ENCODE measurements at places on chromosomes 2 and 18. TPM values are rescaled to one million over a fixed set of nuclear protein-coding genes. Genes with fewer than 3 reads are reported as not detected.

Gene UCN
- 2.2 TPM for total RNA-seq

DNA sequence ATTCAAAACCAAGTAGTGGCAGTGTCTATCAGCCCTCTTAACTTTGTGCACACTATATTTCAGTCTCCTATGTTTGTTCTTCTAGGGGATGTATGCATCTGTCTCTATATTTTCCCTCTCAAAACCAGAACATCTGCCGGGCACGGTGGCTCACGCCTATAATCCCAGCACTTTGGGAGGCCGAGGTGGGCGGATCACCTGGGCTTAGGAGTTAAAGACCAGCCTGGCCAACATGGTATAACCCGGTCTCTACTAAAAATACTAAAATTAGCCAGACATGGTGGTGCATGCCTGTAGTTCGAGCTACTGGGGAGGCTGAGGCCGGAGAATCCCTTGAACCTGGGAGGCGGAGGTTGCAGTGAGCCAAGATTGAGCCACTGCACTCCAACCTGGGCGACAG lies 9.9 kb upstream of the GAREM2 start:
- no peak for DNase-seq

Gene VWC2L
- total RNA-seq: under 0.01 TPM

GRCh38 chr2:6186332-6187151 lies 494.4 kb downstream of the SOX11 start:
- no peak for DNase-seq

GRCh38 chr2:173957517-173957916 lies 7.7 kb downstream of the SP3 start:
- no peak for DNase-seq

- DNase-seq: no peak
Observed at GRCh38 chr2:238305092-238305862, 15.0 kb upstream of the TRAF3IP1 start.

DNA sequence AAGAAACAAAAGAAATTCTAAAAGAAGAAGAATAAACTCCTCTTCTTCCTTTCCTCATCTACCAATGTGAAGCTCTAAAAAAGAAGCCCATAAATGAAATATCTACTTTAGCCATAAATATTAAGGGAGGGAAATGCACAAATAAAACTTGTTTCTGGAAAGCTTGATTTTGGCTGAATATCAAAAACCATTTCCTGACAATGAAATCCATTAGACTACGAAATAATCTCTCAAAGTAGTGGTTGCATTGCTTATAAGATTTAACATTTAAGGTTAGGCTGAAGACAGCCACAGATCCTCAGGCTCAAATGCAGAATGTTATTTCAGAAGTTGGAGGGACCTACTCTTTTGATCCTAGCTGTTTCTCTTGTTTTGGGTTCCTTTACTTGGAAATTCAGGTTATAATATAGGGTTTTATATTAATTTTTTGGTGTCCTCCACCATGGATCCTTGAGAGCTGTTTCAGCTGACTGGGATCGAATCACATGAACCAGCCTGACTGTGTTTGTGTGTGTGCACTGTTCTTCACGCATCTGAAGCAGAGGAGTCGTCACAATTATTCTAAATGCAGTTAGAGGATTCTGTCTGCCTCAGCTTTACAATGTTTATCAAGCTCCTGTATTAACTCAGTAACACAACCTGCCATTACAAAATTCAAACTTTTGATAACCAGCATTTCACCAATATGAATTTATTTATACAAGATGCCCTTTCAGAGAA lies 474.8 kb downstream of the ARHGAP15 start:
- DNase-seq: no peak

GRCh38 chr2:101396316-101396717 lies 9.0 kb upstream of the CREG2 start:
- DNase-seq: no peak

DNA sequence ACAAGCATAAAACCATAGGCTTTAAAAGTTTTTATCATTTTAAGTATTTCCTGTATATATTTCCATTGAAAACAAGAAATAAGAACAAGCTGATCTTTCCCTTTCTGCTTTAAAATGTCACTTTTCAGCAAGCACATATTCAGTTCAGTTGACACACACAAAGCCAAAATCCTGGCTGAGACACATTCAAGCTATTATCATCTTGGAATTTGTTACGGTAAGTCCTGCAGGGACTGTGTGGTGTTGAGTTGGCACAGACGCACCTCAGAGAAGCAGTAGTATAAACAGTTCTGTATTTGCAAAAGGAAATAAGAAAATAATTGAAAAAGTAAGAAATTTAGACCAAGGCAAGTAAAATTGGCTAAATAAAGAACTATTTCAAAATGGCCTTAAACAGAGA lies 10.4 kb upstream of the DAW1 start:
- no peak for DNase-seq

Gene CYP27A1
- 0.27 TPM for total RNA-seq

Gene TMEM163
- 17.2 TPM for total RNA-seq

- DNase-seq: no peak
Observed at GRCh38 chr2:80365762-80366161, 61.2 kb upstream of the LRRTM1 start.

Gene CYP27C1
- total RNA-seq: not detected

DNA sequence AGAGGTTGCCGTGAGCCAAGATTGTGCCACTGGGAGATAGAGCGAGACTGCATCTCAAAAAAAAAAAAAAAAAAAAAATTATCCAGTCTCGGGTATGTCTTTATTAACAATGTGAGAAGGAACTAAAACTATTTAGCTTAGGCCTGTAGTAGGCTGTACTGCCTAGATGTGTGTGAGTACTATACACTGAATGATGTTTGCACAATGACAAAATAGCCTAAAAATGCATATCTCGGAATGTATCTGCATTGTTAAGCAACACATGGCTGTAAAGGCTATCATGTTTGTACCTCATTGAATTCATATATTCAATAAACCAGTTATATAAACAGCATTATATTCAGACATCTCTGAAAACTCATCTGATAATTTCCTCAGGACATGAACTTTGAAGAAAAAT lies 191.2 kb upstream of the SESTD1 start:
- no peak for DNase-seq

GRCh38 chr2:74027496-74027895 lies 42.8 kb downstream of the TET3 start:
- DNase-seq: no peak

DNA sequence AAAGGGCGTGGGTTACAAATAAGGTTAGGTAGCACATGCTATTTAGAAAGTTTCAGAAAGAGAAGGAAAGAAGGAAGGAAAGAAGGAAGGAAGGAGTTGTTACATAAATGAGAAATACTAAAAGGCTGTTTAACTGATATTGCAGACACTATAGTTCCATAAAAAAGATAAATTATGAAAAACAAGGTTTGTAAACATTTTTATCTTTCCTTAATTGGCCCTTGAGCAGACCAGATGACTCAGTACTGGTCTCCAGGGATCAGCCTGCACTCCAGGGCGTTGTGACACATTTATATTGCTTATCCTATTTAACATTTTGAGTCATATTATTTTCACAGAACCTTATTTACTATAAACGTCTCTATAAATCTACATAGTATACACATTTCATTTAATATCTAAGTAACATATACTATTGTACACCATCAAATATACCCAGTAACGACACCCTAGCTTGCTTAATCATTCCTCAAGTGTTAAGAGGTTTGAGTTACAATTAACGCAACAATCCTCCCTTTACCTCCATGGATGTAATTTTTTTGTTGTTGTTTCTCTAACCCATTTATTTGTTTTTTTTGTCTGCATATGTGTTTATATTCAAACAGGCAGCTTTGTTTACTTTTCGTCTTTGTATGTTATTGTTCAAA lies 2.8 kb upstream of the RAB31 start:
- DNase-seq: no peak

DNA sequence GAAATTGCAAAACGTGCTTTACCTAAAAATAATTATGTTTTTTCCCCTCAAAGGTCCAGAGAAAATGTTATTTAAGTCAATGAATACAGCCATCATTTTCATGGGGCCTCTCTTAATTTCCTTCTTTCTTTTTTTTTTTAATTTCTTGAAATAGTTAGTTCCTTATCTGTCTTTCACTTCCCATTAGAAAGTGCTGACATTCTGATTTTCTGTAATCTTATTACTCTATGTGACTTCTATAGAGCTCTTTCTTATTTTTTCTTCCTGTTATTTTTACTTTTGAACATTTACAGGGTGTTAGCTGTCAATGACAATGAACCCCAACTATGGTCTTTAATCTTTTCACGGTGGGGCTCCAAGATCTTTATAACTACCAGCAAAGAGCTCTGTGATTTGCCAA lies 30.0 kb downstream of the CTLA4 start:
- no peak for DNase-seq

Gene POTEF
- total RNA-seq: under 0.01 TPM

- DNase-seq: no peak
Observed at GRCh38 chr2:167652401-167652800, 595.0 kb downstream of the STK39 start.

- no peak for DNase-seq
Observed at GRCh38 chr2:42652086-42652485, 83.7 kb downstream of the MTA3 start.

DNA sequence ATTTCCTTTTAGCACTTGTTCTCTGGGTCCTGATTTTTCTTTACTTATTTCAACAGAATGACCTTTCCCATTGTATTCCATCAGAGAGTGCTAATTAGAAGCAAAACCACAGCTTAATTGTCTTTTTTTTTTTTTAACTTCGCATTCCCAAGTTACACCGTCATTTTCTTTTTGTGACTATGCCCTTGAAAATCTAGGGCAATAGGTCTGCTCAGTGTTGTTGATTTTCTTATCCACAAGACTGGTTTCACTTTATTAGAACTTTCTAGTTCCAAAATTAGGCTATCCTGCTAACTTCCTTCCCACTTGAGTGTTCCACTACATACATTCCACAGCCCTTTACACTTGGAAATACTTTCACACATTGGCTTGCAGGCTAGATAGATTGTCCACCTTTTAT lies 18.7 kb upstream of the ADAM17 start:
- DNase-seq: no peak

Gene IL36RN
- not detected for total RNA-seq

- DNase-seq: no peak
Observed at GRCh38 chr2:33704406-33704855, 105.3 kb upstream of the FAM98A start.

Gene GEN1
- 4.0 TPM for total RNA-seq

Gene CFAP65
- total RNA-seq: not detected

DNA sequence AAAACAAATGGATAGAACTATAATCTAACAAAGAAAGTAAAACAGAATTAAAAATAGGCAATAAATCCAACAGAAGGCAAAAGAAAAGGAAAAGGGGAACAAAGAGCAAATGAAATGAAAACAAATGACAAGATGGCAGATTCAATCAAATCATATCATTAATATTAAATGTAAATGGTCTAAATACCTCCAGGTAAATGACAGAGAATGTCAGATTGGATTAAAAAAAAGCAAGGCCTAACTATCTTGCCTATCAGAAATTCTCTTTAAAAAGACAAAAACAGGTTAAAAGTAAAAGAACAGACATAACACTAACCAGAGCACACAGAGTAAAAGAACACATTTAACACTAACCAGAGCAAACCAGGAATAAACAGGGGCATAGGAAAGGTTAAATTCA lies 63.1 kb upstream of the TMEM247 start:
- DNase-seq: no peak

GRCh38 chr2:187093771-187094412 lies 244.9 kb upstream of the ZSWIM2 start:
- DNase-seq: no peak

GRCh38 chr2:231985823-231986261 lies 24.3 kb downstream of the DIS3L2 start:
- DNase-seq: no peak

- no peak for DNase-seq
Observed at GRCh38 chr2:49978341-49978740, 824.0 kb upstream of the FSHR start.

Gene ADRA2B
- under 0.01 TPM for total RNA-seq

Gene TSPYL6
- under 0.01 TPM for total RNA-seq

DNA sequence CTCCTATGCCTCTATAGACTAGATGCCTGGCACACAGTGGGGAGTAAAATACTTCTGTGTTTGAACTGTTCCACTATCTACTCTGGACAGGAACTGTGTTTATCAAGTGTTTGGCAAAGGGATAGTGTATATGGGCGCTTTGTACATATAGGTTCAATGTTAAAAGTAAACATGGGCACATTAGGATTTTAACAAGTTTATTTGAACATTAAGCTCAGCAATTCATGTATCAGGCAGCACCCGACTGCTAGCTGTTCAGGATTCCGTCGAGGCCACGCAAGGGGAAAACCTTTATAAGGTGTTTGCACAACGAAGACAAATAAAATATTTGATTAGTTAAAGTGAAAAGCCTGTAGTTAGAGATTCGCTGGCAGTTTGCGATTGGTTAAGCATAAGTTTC lies 43.4 kb upstream of the ROCK2 start:
- no peak for DNase-seq

Gene NPAS2
- under 0.01 TPM for total RNA-seq

DNA sequence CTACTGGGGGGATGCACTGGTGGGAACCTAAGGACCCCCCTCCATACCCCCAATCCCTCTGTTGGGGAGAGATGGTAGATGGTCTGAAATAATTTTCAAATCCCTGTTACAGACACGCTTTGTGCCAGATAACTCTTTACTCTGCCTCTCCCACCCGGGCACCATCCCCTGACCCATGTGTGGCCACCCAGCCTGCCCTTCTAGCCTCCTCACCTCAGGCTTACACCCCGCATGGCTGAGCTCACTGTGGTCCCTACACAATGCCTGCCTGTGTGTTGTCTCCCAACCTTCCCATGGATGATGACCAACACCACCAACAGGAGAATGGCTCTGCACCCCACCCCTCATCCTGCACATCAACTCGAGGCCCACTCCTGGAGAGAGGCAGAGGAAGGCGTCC lies 15.0 kb downstream of the SPEG start:
- no peak for DNase-seq

GRCh38 chr2:106537791-106538191 lies 50.6 kb downstream of the CD8B2 start:
- DNase-seq: no peak

DNA sequence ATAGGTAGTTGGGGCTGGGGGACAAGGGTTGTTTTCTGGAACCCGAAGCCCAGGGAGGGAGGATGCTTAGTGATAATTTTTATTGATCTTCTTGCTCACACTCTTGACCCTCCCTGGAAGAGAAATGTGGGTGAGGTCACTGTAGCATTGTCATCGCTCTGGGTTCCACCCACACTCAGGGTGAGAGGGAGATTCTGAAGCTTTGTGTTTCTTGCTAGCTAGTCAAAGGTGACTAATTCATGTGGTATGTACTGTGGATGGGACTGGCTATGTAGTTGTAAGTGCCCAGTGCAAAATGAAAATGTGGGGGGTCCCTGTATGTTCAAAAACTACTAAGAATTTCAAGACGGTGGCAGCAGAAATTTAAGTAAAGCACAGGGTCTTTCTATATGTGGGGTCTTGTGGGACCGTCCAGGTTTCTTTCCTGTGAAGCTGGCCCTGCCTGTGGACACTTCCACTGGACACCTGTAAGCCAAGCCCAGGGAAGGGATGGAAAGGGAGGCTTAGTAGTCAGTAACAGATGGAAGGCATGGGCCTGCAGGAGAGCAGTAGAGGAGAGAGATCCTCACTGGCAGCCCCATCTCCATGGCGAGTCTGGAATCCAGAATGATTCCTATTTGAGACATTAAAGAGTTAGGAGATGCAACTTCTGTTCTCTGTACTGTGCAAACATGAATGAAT lies 35.0 kb downstream of the TSN start:
- no peak for DNase-seq

GRCh38 chr2:230140667-230141066 lies 71.9 kb upstream of the SLC16A14 start:
- DNase-seq: no peak

Gene TBR1
- under 0.01 TPM for total RNA-seq

GRCh38 chr18:60113396-60113795 lies 213.6 kb downstream of the PMAIP1 start:
- no peak for DNase-seq

Gene GALNT5
- total RNA-seq: 0.27 TPM

GRCh38 chr2:19886261-19886660 lies 15.5 kb downstream of the TTC32 start:
- no peak for DNase-seq

All from hematopoietic multipotent progenitor cell (in vitro differentiated cells).